ENCODE measurements at places on chromosomes 2 and 18.

- no peak for DNase-seq
These were observed 17.0 kb downstream of the TNFAIP6 start for GRCh38 chr2:151374436-151374835.

GRCh38 chr18:46868169-46868921 is 49.0 kb downstream of the PIAS2 start:
- DNase-seq, result no peak

DNA sequence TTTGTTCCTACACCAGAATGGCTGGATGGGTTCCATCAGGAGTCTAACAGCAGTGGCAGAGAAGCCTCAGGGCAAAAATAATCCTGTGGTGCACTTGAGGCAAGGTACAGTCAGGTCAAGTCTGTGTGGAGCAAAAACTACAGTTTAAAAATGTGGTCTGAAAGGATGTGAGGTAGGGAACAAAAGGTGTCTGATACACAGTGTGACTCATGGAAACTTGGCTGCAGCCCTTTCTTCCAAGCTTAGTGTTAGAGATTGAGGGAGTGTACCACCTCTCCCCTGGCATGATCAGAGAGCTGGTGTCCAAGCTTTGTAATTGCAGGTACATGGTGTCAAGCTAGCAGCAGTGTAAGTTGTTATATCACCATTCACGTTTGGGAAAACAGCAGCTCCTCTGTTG is 8.9 kb downstream of the ANKAR start:
- no peak for DNase-seq

DNA sequence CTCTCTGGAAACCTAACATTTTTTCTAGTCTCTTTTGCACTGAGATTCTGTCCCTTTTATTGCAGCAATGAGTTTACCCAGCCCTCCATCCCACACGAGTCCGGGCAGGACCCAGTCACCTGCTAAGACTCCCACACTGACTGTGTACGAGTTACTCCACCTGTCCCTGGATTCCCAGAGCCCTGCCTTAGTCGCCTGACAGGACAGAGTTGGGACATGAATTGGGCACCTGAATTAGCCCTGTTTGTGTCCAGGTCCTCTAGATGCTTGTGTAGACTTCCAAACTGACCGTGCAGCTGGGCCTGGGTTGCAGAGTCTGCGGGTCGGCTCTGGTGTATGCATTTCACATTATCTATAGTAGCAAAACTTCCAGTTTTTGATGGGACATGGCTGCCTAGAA is 238.7 kb downstream of the VAPA start:
- no peak for DNase-seq

DNA sequence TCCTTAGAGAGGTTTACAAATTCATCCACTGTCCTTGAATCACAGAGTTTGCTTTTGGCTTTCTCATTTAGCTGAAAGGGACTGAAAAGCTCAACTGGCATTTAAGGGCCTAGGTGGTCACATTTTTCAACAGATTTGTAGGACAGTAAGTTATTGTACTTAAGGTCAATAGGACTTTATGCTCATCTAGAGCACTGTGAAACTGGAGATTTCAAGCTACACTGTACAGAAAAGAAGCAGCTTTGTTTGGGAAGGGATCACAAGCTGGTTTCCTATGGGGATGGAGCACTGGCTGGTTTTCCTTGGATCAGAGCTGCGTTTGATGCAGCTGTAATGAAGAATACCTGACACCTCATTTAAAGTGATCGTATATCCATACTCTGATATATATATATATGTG is 482.7 kb downstream of the FBXO15 start:
- no peak for DNase-seq

GRCh38 chr2:184581391-184581790 is 16.9 kb upstream of the ZNF804A start:
- DNase-seq, result no peak

GRCh38 chr2:10407432-10407831 is 40.7 kb downstream of the ODC1 start:
- DNase-seq, result no peak

DNA sequence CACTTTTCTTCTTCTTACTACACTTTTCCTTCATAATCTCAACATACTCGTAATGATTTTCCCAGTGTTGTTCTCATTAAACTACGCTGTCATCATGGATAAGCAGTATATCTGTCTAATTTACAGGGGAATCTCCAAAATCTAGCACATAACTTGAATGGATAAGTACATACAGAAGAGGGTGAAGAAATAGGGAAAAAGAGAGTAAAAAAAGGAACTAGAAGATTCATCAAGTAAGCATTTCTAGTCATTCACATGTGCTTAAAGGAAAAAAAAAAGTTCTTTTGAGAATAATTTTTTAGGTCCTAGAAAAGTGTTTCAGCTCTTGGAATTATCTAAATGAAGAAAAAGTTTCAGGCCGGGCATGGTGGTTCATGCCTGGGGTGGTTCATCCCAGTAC is 51.6 kb downstream of the SRBD1 start:
- no peak for DNase-seq

GRCh38 chr2:165627470-165627869 is 158.0 kb downstream of the CSRNP3 start:
- DNase-seq, result no peak

DNA sequence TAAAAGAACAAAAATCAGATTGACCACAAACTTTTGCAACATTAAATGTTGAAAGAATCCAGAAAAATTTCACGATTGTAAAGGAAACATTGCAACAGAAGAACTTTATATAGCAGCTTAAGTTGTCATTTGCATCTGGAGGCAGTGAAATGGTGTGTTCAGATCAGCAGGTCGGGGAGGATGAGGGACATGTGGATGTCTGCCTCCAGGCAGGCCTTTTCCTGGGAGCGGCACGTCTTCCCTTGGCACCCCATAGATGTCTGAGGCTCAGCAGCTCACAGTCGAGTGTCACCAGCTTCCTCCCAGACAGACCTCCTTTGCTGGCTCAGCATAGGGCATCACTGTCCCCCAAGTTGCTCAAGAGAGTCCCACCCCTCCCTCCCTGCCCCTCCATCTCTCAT is 44.3 kb upstream of the ASB1 start:
- no peak for DNase-seq

DNA sequence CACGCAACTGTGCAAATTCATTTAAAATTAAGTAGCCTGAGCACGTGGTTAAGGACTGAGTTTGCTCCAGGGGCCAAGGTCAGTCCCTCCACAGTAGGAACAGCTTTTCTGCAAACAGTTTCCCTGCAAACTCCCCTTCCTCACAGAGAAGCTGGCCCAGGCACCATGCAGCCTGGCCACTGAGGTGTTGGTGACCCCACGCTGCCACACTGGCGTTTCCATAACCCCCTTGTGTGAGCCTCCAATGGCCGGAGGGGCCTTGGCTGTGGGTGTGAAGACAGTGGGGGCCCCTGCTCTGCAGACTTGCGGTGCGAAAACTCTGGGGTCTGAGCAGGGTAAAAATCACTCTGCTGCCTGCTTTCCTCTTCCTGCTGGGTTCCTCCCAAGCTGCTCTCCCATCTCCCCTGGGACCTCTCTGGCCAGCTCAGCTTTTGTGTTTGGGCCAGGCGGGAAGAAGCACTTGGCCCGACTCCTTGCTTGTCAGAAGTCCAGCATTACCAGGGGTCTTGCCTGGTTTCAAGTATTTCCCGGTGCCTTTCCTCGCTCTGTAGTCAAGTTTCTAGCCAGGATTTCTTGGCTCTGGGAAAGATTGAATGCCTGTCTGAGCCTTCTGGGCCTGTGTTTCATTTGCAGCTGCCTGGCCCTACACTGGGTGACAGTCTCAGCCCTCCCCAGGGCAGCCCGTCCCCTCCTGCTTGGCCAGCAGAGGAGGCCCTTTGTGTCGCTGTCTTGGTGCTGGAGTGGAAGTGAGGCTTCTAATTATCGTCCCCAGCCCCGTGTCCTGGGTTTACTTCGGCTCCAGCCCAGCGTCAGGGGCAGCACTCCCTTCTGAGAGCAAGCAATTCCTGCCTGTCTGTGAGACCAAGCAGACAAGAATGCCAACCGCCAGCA is 131.4 kb upstream of the SLC1A4 start:
- no peak for DNase-seq

GRCh38 chr2:129274038-129274415 is 705.4 kb upstream of the RAB6C start:
- DNase-seq, result no peak

DNA sequence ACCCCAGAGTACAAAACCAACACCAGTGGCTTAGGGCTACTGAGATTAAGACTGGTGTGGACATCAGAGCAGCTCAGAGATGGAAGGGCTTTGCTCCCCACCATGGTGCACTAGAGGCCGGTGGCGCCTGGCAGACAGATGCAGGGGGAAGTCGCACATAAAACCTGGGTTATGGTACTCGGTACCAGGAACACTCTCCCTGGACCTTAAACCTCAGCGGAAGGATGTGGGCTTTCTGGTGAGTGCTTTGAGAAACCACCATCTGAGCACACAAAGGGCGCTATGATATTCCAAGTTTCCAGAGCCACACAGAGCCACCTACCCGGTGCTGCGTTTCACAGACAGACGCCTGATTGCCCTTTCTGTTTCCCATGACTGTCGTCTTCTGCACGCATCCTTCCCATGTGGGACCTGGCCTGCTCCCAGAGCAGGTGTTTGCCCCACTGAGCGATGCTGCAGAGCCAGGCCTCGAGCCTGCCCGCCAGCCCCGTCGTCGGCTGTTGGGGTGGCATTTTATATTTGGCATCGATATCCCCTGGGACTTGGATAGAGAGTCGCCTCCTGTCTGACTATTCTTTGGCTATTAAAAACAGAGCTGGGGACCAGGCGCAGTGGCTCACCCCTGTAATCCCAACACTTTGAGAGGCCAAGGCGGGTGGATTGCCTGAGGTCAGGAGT is 89.5 kb upstream of the ODC1 start:
- DNase-seq, result no peak

DNA sequence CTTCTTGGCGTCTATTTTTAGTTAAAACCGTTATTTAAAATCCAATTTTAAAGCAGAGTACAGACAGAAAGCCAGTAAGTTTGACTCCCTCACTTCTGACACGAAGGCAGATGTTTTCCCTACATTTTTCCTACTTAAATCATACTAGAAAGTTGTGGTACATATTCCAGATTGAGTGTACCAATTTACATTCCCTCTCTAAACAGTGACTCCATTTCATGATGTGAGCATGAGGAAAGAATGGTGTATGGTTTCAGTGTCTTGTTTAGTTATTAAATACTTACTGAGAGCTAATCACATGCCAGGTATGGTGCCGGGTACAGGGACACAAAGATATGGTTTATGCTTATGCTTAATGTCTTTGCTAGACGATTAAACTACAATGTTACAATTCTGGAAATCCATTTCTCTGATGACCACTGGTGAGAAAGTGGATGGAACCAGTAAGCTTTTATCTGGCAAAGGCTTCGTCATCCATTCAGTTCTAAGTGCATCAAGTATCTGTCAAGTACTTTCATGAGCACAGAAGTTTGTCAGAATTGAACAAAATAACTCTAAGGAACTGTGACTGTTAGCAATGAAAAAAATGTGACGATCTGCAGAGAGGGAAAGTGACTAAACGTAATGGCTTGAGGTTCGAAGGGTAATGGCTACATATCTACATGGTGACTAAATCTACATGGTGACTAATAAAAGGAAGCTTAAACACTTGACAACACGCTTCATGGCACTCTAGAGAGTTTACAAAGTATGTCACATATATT is 25.7 kb downstream of the MAP4K3 start:
- DNase-seq, result no peak

DNA sequence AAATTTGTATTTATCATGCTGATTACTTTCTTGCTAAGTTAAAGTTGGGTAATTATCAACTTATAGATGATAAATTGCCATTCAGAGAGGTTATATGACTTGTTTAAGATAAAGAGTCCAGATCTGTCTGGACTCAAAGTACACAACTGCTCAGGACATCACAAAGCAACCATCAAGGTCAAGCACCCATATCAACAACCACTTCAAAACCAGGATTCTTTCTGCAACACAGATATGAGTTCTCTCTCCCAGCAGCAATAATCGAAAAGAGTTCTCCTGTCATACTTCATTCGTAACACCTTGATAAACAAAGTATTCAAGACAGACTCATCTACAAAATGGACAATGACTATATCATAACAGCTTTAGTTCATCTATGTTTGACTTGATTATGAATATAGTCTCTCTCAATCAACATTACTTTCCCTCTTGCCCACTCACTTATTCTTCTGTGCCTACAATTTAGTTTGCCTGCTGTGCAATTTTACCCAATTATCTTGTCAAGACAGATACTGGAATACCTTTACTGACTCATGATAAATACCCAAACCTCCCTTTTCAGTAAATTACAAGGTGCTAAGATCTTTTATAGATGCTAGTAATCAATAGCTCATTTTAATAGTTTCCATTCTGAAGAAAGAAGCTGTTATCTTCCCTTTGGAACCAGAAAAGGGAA is 281.8 kb downstream of the NBAS start:
- no peak for DNase-seq

- no peak for DNase-seq
These were observed 105.8 kb downstream of the MTCL1 start for GRCh38 chr18:8811115-8811514.

GRCh38 chr2:187126247-187127005 is 277.5 kb upstream of the ZSWIM2 start:
- no peak for DNase-seq

GRCh38 chr2:233791151-233791882 is 13.2 kb downstream of the MROH2A start:
- no peak for DNase-seq

All from D721Med (cell line).